Activated CD4-positive, CD25-positive, alpha-beta regulatory T cell (primary cell): ENCODE measurements at places on chromosomes 13 and 19.

DNA sequence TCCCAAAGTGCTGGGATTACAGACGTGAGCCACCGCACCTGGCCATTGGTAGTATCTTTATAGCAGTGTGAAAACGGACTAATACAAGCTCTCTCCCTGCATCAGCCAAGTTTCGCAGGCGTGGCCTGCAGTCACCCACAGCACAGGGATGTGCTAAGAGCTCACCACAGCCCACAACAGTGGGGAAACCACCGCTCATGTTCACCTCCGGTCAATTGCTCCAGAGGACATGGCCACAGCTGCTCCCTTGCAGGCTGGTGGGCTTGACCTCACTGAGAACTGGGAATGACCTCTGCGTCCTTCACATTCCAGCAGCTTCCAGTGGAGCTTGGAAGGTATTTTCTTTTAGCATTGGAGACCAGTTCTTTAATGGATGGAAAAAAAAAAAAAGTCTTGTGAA lies 156.4 kb downstream of the KCTD15 start:
- DNase-seq = no peak

DNA sequence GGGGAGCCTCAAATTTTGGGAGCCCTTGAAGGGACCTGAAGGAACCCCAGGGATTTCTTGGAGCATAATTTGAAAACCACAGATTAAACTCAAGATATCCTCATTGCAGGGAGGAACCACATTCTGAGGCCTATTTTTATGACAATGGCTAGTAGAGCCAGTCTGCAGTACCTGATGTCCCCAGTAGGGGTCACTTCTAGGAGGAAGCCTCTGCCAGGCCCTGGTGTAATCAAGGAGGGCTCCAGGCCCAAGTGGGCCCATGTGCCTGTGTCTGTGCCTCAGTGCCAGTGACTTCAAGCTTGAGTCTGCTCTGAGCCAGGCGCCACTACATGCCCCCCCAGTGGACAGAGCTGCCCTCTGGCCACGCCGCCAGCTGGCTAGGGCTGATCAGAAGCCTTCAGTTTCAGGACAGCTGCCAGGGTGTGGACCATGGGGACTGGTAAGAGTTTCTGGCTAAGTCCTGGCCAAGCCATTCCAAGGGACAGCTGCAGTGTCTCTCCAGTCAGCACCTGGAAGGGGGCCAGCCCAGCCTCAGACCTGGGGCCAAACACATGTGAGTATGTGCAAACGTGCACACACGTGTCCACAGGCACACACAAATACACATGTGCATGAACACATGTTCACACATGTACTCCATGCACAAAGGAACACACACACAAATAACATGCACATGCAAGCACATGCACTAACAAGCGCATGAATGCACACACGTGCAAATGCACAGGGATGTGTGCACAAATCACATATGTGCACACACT lies 20.5 kb upstream of the SLC7A10 start:
- DNase-seq = no peak

DNA sequence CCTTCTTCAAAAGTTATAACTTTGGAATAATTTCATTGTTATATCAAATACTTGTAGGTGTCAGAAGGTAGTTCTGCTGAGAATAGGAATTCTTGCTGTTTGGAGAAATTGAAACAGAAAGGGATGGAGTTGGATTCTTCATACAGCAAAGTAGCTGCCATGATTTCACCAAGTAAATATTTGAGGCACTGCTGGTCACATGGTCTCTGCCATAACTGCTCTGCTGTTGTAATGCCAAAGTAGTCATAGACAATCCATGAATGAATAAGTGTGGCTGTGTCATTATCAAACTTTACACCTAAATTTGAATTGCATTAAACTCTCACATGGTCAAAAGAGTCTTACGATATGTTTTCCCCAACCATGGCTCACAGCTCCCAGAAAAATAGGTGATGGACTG lies 308.6 kb downstream of the GPC6 start:
- DNase-seq = no peak

DNA sequence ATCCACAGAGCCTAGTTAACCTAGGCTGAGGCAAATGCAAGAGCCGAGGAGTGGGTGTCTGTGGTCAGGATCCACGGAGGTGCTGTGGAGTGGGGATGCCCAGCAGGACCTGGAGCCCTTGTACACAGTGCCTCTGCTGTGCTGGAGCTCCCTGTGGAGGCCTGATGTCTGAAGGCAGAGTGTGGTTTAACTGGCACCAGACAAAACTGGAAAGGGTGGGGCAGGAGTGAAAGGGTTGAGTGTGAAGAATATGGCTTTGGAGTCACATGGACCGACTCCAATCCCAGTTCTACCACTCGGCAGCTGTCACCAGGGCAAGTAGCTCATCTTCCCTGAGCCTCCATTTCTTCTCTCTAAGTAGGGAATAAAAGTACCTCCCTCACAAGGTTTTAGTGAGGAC lies 60.3 kb upstream of the GPR12 start:
- DNase-seq = no peak

- no peak for DNase-seq
Measured at GRCh38 chr13:106275446-106276032, 259.9 kb downstream of the EFNB2 start.

- peak; percentile 32 for DNase-seq
Measured at GRCh38 chr19:9323557-9323918, 441 bp upstream of the ZNF559 start.

- peak; percentile 78 for DNase-seq
Measured at GRCh38 chr19:35959040-35959967, 23.1 kb downstream of the LRFN3 start.

- peak; percentile 47 for DNase-seq
Measured at GRCh38 chr13:46321494-46322225, 65.4 kb downstream of the RUBCNL start.

GRCh38 chr13:51539887-51540286 lies 44.4 kb upstream of the WDFY2 start:
- DNase-seq = no peak
